ENCODE measurements at places on chromosomes 13 and 19. TPM values are rescaled to one million over a fixed set of nuclear protein-coding genes. Genes with fewer than 3 reads are reported as not detected.

Gene SIGLECL1
- not detected for total RNA-seq

DNA sequence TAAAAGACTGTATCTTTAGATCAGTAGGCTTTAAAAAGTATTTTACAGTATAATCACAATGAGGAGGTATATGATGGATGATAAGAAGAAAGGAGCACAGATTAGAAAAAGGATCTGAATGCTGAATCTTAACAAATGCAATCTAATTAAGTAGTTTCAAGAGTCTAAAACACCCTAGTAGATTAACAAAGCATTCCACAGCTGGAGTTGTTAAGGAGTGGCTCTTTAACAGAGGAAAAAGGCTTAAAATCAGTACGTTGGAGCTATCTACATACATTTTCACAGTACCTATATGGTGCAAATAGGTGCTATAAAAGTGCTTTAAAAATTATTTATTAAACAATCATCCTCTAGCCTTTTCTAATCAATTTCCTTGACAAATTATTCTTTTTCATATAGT lies 34.5 kb downstream of the TSC22D1 start:
- no peaks in the 10 kb centered on the region for H3K27me3 ChIP-seq
- DNase-seq = no peak
- H3K36me3 ChIP-seq = no peaks in the 10 kb centered on the region
- H3K27ac ChIP-seq = no peak overlapping the region
- H3K4me1 ChIP-seq = no peaks in the 10 kb centered on the region

- no peaks in the 10 kb centered on the region for H3K27me3 ChIP-seq
- no peak overlapping the region for H3K4me3 ChIP-seq
- no peak for DNase-seq
- no peaks in the 10 kb centered on the region for H3K4me1 ChIP-seq
- H3K36me3 ChIP-seq = peaks cover 6% of the 10 kb centered on the region
Observed at GRCh38 chr19:7978179-7978825, 27.1 kb downstream of the ELAVL1 start.

DNA sequence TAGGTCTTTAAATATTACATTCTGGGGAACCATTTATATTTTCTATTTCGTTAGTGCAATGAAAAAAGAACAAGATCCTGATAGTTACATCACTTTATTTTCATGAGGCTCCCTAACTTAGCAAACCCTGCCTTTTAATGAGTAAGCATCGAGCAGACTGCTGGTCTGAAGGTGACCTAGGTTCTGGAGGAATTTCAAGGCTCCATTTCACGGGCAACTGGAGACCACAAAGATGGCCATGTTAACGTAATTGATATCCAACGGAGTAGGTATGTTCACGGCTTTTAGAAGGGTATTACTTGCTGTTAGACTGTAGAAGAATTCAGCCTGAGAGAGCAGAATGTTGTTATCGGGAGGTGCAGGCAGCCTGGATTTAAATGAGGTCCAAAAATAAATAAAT lies 1597.6 kb downstream of the EFNB2 start:
- no peak overlapping the region for H3K4me3 ChIP-seq
- H3K36me3 ChIP-seq = no peaks in the 10 kb centered on the region
- H3K4me1 ChIP-seq = no peaks in the 10 kb centered on the region

DNA sequence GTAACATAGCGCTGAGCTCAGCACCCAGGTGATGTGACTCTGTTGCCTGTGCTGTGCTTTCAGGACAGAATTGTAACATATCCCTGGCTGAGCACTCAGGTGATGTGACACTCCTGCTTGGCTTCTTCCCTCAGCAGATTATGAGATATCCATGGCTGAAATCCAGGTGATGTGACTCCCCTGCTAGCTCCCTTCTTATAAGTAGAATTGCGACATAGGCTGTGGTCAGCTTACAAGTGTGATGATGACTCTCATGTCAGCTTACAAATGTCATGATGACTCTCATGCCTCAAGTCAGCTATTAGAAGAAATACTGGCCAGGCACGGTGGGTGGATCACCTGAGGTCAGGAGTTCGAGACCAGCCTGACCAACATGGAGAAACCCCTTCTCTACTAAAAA lies 14.3 kb upstream of the ZNF429 start:
- no peaks in the 10 kb centered on the region for H3K4me1 ChIP-seq
- no peaks in the 10 kb centered on the region for H3K27me3 ChIP-seq
- H3K36me3 ChIP-seq = no peaks in the 10 kb centered on the region
